CD4-positive, CD25-positive, alpha-beta regulatory T cell (primary cell): ENCODE measurements at places on chromosomes 2 and 18.

- H3K4me3 ChIP-seq = no peak overlapping the region
- H3K27me3 ChIP-seq = no peaks in the 10 kb centered on the region
- DNase-seq = no peak
- H3K36me3 ChIP-seq = peaks cover 70% of the 10 kb centered on the region
These were observed 67.5 kb downstream of the LPIN1 start for GRCh38 chr2:11813951-11814350.

- no peak for DNase-seq
- no peaks in the 10 kb centered on the region for H3K27me3 ChIP-seq
- H3K4me3 ChIP-seq = no peak overlapping the region
- H3K4me1 ChIP-seq = no peaks in the 10 kb centered on the region
- H3K36me3 ChIP-seq = peaks cover 8% of the 10 kb centered on the region
- H3K27ac ChIP-seq = no peak overlapping the region
These were observed 203.0 kb downstream of the PHLPP1 start for GRCh38 chr18:62918361-62918760.

DNA sequence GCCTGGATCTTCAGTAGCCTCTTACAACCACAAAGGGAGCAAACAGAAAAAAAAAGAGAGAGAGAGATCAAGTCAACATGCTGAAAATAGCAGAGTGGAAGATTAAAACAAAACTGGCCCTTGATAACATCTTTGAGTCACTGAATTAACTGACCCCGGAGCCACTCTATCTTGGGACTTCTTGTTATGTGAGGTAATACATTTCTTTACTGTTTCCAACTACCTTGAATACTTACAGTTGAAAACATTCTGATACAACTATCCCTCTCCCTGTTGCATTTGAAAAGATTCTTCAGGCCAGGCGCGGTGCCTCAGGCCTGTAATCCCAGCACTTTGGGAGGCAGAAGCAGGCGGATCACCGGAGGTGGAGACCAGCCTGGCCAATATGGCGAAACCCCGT is 208.1 kb downstream of the MEMO1 start:
- no peaks in the 10 kb centered on the region for H3K4me1 ChIP-seq
- DNase-seq = no peak
- H3K27me3 ChIP-seq = no peaks in the 10 kb centered on the region

- H3K27me3 ChIP-seq = no peaks in the 10 kb centered on the region
- H3K4me1 ChIP-seq = no peaks in the 10 kb centered on the region
- no peak overlapping the region for H3K4me3 ChIP-seq
- no peak for DNase-seq
- H3K36me3 ChIP-seq = peaks cover 27% of the 10 kb centered on the region
- no peak overlapping the region for H3K27ac ChIP-seq
These were observed 46.7 kb upstream of the CDKL4 start for GRCh38 chr2:39290433-39290832.

- no peak for DNase-seq
- H3K27me3 ChIP-seq = no peaks in the 10 kb centered on the region
- H3K4me3 ChIP-seq = no peak overlapping the region
- H3K4me1 ChIP-seq = peaks cover 26% of the 10 kb centered on the region
- no peak overlapping the region for H3K27ac ChIP-seq
These were observed 37.7 kb downstream of the DOCK10 start for GRCh38 chr2:225004597-225004996.

DNA sequence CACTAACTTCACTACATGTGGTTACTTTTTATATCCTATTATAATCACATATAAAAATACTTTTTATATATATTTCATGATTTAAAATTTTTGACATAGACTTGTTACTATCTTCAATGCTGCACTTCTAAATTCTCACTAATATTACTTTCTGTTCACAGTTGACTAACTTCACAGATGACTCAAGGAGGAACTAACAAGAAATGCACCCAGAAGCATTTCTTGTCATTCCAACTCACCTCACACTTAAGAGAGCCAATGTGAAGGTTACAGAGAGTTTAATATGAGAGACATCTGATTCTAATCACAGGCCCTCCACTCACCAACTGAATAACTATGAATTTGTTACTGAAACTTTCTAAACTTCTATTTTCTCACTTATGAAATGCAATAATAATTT is 399.8 kb upstream of the SLC8A1 start:
- H3K27ac ChIP-seq = no peak overlapping the region
- H3K27me3 ChIP-seq = no peaks in the 10 kb centered on the region
- H3K4me3 ChIP-seq = no peak overlapping the region

DNA sequence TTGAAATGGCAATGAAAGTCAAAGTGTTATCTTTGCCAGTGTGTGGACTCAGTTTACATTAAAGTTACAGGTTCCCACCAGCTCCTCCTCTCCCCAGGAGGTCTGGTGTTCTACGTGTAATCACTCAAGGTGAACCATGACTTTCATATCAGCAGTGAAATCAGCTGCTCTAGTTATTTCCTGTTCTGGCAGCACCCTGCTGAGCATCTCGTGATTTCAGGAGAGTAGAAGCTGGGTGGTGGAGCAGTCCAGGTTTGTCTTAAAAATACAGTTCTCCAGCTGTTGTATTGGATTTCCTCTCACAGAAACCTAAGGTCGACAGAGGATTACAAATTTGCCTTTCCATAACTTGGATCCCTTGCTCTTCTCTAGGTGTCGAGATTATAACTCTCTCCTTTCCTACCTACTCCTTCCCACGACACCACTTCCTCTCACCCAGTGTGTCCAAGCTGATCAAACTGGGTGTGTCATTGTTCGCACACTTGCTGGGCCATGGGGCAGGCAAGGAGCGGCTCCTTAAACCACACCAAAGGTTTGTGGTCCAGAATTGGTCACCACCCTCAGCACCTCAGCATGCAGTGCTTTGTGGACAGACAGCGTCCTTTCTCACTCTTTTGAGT is 13.0 kb upstream of the ARHGAP25 start:
- peak overlapping the region; percentile 87 for H3K27ac ChIP-seq
- peak overlapping the region; percentile 56 for H3K4me3 ChIP-seq
- no peaks in the 10 kb centered on the region for H3K36me3 ChIP-seq
- no peak for DNase-seq

GRCh38 chr2:205762881-205763280 is 80.6 kb downstream of the NRP2 start:
- H3K27me3 ChIP-seq = peaks cover 7% of the 10 kb centered on the region
- no peak overlapping the region for H3K4me3 ChIP-seq
- H3K36me3 ChIP-seq = no peaks in the 10 kb centered on the region
- H3K27ac ChIP-seq = no peak overlapping the region
- no peak for DNase-seq
- H3K4me1 ChIP-seq = no peaks in the 10 kb centered on the region

GRCh38 chr2:154910701-154911100 is 212.2 kb downstream of the KCNJ3 start:
- no peak for DNase-seq
- no peak overlapping the region for H3K4me3 ChIP-seq
- H3K27me3 ChIP-seq = no peaks in the 10 kb centered on the region
- H3K27ac ChIP-seq = no peak overlapping the region

DNA sequence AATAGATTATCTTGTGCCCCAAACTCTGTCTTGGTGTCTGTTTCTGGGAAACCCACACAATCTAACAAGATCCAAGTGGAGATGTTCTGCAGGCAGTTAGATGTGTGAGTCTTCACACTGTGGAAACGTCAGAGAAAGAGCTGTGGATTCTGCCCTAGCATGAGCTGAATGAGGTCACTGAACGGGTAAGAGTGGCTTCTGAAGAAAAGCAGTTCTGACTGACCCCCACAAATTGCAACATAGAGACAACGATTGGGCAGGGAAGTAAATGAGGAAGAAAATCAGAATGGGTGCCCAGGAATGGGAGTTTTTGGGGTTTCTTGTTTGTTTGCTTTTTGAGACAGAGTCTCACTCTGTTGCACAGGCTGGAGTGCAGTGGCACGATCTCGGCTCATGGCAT is 12.9 kb upstream of the RPL37A start:
- no peaks in the 10 kb centered on the region for H3K4me1 ChIP-seq
- H3K27me3 ChIP-seq = no peaks in the 10 kb centered on the region
- peaks cover 8% of the 10 kb centered on the region for H3K36me3 ChIP-seq
- no peak overlapping the region for H3K27ac ChIP-seq

DNA sequence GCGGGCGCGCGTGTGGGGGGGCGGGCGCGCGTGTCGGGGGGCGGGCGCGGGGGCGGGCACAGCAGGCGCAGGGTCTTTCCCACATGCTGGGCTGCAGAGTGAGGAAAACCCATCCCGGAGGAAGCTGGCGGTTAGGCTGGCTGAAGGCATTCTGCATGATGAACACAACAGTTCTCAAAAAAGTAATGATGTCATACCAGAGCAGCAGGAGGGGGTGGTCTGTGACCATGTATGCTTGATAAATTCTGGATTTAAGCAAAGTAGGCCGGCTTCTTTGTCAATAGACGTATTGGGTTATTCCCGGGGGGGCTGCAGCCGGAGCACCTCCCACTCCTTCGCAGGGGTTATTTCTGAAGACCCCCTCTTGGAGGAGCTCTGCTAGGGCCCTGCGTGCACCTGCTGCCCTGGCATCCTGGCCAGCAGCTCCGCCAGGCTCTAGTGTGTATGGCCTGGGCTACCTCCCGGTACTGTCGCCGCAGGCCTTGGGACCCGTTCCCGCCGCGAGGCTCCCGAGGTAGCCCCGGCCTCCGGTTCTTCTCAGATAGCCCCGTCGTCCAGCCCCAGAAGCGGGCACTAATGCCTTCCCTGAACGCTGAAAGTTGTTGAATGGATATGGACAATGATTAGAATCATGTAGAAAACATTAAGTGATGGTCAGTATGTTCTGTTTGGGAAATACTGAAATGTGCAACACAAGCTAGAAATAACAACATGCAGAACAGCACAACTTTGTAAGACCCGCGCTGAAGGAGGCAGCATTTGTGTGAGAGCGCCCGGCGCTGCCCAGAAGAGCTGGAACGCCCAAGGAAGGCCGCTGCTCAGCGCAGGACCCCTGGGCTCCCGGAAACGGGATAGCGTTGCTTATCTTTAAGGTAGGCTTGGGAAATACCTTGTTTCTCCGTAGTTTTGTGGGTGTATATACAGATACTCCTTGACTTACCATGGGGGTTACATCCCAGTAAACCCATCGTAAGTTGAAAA is 101.4 kb upstream of the RAB6C start:
- H3K4me1 ChIP-seq = peaks cover 6% of the 10 kb centered on the region
- H3K4me3 ChIP-seq = peak overlapping the region; percentile 73
- H3K27me3 ChIP-seq = no peaks in the 10 kb centered on the region

GRCh38 chr2:152548996-152549395 is 168.3 kb downstream of the PRPF40A start:
- no peaks in the 10 kb centered on the region for H3K36me3 ChIP-seq
- H3K27me3 ChIP-seq = peaks cover 2% of the 10 kb centered on the region
- H3K4me3 ChIP-seq = no peak overlapping the region
- H3K27ac ChIP-seq = no peak overlapping the region
- DNase-seq = no peak
- H3K4me1 ChIP-seq = no peaks in the 10 kb centered on the region

DNA sequence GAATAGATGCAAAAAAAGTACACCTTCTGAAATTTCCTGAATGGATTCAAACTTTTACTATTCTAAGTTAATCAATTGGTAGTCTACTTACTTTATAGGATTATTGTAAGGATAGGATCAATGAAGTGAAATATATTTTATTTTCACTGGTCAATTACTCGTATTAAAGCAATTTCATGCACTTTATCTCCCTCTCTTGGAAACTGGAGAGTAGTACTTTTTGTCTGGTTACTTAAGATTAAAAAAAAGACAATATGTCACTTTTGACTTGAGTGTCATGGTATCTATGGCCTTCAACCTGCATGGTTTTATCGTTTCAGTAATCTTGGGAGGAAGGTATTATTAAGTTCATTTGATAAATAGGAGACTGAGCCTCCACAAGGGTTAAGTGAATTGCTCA is 1.0 kb upstream of the KYNU start:
- no peak overlapping the region for H3K4me3 ChIP-seq
- no peak overlapping the region for H3K27ac ChIP-seq
- DNase-seq = no peak

- H3K27ac ChIP-seq = no peak overlapping the region
- DNase-seq = no peak
- H3K4me3 ChIP-seq = no peak overlapping the region
- H3K36me3 ChIP-seq = no peaks in the 10 kb centered on the region
- peaks cover 9% of the 10 kb centered on the region for H3K27me3 ChIP-seq
These were observed 48.9 kb downstream of the MEP1B start for GRCh38 chr18:32238635-32239268.

DNA sequence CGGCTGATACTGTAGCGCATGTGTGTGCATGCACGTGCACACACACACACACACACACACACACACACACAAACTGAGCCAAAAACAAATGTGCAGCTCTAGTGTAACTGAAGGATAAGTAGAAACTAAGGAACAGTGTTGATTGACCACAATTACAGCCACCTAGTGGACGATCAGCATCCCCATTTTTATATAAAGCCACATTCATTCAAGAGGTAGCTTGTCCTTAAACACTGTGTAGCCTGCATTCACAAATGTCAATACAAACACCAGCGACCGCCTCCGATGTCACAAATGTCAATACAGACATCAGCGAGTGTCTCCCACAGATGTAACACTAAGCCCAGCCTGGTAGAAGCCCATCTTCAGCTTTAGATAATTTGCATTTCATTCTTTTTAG is 167.4 kb downstream of the PTGR3 start:
- no peaks in the 10 kb centered on the region for H3K4me1 ChIP-seq
- H3K4me3 ChIP-seq = no peak overlapping the region
- H3K27ac ChIP-seq = no peak overlapping the region
- H3K36me3 ChIP-seq = no peaks in the 10 kb centered on the region
- no peaks in the 10 kb centered on the region for H3K27me3 ChIP-seq

DNA sequence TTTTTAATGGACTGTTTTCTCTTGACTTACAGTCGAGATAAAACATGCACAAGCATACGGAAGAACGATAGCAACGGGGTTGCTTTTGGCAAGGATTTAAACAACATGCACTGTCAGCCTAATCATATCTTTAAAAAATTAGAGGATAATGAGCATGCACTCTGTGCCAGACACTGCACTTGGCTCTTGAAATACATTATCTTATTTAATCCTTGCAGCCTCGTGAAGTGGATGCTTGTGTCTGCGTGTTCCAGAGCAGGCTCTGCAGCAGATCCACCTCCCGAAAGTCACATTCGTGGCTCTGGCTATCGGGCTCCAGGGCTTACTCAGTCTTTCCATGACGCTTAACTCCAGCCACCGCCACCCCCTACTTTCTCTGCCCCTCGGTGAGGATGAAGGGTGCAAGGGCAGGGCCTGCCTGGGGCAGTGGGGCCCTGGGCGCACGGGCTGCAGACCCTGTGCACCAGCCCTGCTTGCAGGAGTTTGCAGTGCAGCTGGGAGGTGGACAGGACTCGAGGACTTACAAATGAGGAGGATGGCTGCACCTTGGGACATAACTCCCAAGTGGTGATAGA is 61.7 kb downstream of the ACKR3 start:
- H3K27ac ChIP-seq = no peak overlapping the region
- no peak overlapping the region for H3K4me3 ChIP-seq
- DNase-seq = no peak
- no peaks in the 10 kb centered on the region for H3K36me3 ChIP-seq
- H3K4me1 ChIP-seq = no peaks in the 10 kb centered on the region

DNA sequence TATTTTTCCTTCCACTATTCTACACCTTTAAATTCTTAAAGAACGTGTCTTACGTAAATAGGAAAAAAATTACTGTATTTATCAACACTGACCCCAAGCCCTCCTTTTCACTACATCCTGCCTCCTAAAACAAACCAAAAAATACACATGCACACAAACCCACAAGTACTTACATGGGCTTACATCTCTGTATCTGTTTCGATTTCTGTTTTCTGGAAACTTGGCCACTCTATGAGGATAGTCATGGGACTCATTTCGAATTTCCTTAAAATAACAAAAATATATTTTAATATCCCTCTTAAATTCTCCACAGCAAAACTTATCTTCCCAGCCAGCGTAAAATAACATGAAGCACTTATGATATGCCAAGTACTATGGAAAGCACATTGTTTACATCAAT is 25.0 kb downstream of the PTPN2 start:
- no peaks in the 10 kb centered on the region for H3K27me3 ChIP-seq
- no peak overlapping the region for H3K4me3 ChIP-seq
- H3K27ac ChIP-seq = no peak overlapping the region
- DNase-seq = no peak
- H3K4me1 ChIP-seq = peaks cover 35% of the 10 kb centered on the region
